Activated CD8-positive, alpha-beta memory T cell treated with anti-CD3 and anti-CD28 coated beads for 1 hour (primary cell): ENCODE measurements at places on chromosomes 6 and 20.
A peak's percentile ranks its signal among the peaks of the same experiment; 100 is the strongest.

DNA sequence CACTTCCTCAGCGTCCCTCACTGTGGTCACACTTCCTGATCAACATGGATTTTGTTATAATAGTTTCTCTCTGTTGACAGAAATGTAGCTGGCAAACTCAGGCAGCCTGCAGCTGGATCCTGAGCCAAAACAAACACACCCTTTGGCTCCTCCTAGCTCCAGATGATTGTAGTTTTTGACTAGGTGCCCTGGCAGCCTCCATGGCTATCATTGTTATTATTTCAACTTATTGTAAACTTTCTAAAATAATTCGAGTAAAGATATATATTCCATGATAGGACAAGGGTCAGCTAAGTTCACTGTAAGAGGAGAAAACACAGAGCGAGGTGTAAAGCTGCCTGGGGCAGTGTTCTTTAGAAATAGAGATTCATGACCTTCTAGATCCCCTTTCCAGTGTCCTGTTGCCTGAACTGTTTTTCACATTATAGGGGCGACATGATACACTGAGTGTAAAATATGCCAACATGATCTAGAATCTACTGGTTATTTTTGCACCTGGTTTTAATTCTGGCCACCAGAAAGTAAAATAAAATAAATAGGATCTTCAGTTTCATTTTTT, 98.2 kb upstream of the HDGFL1 start:
- DNase-seq: no peak

GRCh38 chr20:2690718-2691117, 1.9 kb upstream of the EBF4 start:
- DNase-seq: no peak

GRCh38 chr6:11722805-11723631, 55.6 kb downstream of the ADTRP start:
- DNase-seq: no peak

DNA sequence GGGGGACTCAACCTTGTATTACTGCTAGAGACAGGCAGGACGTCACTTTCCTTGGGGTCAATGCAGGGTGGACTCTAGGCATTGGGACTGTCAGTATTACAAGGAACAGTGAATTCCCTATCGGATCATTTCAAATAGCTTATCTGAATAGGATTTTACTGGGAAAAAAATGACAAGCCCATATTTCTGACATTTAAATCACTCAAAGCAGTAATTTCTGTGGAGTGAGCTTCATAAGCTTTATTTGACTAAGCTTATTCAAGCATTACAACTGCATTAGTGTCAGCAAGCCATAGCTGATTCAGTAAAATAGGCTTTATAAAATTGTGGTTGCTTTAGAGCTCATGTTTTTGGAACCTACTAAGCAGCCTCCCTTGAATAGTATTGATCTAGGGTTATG, 44.3 kb downstream of the TRDN start:
- DNase-seq: no peak

- no peak for DNase-seq
These were observed 163.5 kb upstream of the MANEA start for GRCh38 chr6:95413789-95414188.

DNA sequence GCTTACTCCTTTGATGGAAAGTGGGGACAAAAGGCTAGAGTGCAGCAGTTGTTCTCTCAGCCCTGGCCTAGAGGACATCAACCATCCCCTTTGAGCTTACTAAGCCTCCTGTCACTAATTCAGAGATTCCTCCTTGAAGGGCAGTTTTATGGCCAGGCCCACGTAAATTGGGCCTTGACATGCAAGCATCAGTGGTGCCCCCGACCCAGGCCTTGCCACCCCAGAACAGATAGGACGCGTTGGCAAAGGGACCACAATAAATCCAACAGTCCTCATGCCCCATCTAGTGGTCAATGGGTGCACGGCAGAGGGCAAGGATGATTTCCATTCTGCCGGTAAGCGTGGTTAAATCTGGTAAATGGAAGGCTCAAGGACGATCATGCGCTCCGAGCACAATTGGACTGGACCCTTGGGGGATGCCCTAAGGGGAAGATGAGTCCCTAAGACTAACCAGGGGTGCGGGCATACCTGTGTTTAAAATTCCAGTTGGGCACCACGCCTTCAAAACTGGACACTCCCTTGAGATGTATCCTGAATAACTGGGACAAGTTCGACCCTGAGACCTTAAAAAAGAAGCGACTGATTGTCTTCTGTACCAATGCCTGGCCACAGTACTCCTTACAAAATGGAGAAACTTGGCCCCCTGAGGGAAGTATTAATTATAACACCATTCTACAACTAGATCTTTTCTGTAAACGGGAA, 32.6 kb downstream of the CEP85L start:
- DNase-seq: peak; percentile 35

GRCh38 chr6:38021029-38021428, 201.5 kb downstream of the ZFAND3 start:
- DNase-seq: no peak

DNA sequence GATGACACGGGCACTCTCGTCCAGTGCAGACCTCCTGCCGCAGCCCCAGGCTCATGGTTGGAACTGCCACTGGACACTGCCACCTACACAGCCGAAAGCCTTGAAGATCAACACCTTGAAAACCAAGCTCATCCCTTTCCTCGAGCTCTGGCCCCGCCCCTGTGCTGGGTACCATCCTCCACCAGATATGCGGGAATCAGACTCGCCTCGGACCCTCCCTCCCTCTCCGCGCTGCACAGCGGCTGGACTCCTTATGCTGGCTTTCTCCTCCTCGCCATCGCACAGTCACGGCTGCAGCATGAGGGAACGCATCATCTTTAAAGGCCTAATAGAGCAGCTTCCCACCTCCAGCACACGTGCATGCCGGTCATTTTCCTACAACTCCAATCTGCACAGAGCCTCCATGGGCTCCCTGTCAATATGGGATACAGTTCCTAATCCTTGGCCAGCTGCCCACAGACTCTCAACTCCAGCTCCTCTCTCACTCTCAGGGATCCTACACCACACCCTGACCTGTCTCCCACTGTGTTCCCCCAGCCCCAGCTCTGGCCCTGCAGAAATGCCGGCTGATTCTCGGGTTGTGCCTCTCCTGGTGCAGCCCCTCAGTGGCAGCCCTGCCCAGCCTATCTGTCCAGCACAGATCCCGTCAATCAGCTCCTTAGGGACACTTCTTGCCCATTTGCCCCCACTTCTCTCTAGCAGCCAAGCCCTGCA, 23.2 kb downstream of the TXNDC5 start:
- DNase-seq: no peak

GRCh38 chr6:170434821-170435155, 118.3 kb downstream of the PSMB1 start:
- no peak for DNase-seq

GRCh38 chr6:18178960-18179615, 23.9 kb downstream of the KDM1B start:
- DNase-seq: no peak

DNA sequence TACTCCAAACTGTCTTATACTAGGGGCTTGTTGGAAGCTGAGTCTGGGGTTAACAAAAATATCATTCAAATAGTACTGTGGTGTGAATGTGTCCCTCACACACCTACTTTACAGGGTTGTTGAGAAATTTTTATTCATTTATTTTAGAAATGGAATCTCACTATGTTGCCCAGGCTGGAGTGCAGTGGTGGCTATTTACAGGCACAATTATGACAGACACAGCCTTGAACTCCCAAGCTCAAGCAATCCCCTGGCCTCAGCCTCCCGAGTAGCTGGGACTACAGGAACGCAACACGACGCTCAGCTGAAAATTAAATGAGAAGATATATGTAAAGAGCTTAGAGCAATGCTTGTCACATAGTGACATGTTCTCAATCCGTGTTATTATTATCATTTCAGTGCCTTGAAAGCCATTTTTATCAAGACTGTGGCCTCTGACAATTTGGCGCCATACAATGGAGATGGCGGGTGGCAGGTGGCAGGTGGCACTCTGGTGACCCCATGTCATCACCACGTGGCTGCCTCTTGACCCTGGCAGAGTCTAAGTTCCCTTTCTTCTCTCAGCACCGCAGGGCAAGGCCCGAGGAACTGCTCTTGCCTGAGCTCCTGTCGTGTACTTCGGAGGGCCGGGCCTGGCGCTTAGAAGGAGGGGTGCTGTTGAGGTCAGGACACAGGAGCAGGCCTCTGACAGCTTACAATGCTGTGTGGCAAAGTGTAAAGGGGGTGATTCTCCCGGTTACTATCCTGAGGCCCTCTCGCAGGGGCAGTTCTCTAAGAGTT, 64.5 kb downstream of the STX11 start:
- no peak for DNase-seq

DNA sequence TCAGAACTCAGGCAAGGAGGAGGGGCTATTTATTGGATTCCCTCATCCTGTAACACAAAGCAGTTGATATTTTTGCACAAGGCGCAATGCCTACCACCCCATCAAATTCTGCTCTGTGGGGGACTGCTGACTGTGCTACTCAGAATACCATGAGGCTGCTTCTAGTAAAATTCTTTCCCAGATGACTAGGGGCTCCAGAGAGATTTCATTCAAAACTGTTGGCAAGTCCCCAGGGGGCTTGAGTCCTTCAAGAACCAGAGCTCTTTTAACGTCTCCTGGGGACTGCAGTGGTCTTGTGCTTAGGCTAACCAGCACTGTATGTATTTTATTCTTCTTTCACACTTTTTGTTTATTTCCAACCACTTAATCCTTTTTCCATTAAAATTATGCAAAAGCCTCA, 365.9 kb upstream of the AGPAT4 start:
- no peak for DNase-seq

GRCh38 chr6:154093231-154094044, 54.4 kb downstream of the OPRM1 start:
- no peak for DNase-seq

GRCh38 chr6:124334359-124334758, 530.7 kb downstream of the NKAIN2 start:
- DNase-seq: no peak

DNA sequence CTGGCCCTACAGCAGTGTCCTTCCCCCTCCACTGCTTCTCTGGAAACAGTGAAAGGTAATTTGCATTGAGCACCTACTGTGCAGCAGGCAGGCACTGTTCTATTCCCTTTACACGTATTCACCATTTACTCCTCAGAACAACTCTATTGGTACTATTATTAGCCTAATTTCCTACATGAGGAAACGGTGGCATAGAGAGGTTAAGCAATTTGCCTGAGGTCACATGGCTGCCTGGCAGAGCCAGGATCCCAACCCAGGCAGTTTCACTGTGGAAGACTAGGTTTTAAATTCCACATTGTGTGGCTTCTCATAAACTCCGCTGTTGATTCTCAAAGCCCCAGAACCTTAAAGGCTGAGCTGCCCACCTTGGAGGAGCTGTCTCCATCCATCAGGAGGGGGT, 72.7 kb downstream of the CLIC5 start:
- DNase-seq: no peak

DNA sequence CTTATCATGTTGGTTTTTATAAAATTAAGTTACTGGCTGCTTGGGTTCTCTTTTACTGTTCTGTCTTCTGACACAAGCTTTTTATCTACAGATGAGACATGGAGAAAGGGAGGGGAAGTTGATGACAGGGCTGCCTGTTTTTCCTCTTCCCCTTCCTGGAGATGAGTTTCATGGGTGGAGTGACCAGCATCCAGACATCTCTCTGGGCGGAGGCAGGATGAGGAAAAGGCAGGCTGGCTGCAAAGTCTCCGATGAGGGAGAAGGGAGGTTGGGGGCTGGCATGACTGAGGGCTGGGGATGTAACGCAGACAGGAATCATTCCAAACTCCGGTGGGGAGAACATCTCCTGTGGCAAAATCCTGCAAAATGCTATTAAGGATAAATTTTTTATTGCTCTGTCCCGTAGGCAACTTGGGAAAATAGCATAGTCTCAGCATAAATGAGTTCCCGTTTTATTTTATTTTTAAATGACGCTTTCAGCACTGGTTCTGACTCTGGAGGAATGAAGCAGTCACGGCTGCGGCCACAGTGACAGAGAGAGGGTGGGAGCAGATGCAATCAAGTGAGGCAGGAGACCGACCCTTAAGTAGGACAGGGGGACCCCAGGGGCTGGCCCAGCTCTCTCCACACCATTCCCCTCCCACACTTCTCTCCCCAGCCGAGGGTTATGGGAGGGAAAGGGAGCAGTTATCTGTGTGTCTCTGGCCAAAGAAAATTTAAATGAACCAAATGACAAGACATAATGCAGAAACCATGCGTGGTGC, 108.8 kb upstream of the PMEPA1 start:
- no peak for DNase-seq

DNA sequence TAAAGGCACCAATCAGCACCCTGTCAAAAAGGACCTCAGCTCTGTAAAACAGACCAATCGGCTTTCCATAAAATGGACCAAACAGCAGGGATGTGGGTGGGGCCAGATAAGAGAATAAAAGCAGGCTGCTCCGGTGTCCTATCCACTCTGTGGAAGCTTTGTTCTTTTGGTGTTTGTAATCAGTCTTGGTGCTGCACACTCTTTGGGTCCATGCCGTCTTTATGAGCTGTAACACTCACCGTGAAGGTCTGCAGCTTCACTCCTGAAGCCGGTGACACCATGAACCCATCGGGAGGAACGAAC, 7.3 kb upstream of the PXDC1 start:
- DNase-seq: no peak

GRCh38 chr20:21175433-21175832, 49.6 kb downstream of the KIZ start:
- no peak for DNase-seq

DNA sequence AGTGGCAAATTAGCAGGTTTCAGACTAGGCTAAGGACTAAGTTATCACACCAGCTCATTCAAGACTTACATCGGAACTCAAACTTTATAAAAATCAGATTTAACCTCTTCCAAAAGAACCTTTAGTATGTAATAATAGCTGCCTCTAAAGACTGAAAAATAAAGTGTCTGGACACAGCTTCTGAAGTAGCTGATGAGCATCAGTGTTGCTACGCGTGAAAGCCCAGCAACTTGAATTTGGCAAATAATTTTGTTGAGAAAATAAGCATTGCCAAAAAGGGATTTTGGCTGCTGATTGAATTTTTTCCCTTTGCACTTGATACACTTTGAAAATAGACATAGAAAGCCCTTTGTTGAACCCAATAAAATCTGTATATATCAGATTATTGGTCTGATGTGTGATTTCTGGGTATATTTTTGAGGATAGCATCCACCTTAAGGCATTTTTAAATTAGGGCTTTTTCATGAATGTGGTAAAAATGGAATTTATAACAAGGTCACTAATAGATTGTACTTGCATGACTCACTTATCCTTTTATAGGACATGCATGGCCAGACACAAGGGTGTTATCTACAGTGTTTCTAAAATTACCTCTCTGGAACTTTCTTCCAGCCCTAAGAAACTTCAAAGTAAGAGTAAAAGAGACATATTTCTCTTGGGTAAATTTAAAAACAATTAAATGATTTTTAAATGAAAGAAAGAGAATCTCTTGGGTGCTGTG, 350.4 kb downstream of the TENT5A start:
- DNase-seq: no peak

GRCh38 chr6:47170617-47170947, 128.4 kb upstream of the ADGRF1 start:
- DNase-seq: no peak

DNA sequence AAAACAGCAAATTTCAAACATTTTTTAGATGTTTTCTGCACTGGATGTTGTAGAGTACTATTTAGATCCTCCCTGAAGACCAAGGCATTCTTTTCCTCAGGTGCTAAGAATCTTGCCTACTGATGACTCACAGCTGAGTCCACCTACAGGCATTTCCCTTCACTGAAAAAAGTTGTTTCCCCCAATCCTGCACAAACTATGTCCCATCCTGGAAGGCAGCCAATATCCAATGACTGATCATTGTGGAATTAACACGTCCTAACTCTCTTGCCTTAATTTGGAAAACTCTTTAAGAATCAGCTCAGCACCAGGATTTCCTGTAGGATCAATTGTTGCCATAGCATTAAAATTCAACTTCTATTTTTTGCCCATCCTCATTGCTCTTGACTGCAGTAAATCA, 268.4 kb upstream of the IRAK1BP1 start:
- DNase-seq: no peak
